ENCODE measurements at places on chromosomes 16 and 17.

GRCh38 chr17:15935891-15936290 lies 9.0 kb upstream of the ADORA2B start:
- DNase-seq, result no peak

GRCh38 chr17:81487487-81488275 lies 24.9 kb downstream of the ACTG1 start:
- DNase-seq, result peak; percentile 64

- no peak for DNase-seq
Measured at GRCh38 chr17:77458202-77459017, 317.6 kb downstream of the SEC14L1 start.

DNA sequence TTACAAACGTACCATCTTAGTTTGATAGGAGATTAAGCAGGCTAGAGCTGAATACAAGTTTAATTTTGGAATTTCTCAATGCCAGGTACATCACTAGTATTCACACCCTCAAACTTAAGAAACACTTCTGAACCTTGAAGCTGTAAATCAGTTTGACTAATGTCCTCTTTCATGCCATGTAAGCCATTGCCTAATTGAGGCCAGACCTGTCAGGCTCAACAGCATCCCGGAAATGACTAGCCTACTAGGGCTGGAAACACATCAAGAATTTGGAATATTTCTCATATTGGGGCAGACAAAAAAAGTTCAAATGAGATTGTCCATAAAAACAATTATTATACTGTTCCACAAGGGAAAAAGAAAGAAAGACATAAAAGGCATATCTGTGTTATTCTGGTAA lies 1.7 kb downstream of the USP32 start:
- DNase-seq, result no peak

- DNase-seq, result no peak
Measured at GRCh38 chr16:72561-73548, at the start of gene RHBDF1. RHBDF1 (minus strand) TSS chr16:72631; CDS start chr16:65015, 7,616 bp downstream.

DNA sequence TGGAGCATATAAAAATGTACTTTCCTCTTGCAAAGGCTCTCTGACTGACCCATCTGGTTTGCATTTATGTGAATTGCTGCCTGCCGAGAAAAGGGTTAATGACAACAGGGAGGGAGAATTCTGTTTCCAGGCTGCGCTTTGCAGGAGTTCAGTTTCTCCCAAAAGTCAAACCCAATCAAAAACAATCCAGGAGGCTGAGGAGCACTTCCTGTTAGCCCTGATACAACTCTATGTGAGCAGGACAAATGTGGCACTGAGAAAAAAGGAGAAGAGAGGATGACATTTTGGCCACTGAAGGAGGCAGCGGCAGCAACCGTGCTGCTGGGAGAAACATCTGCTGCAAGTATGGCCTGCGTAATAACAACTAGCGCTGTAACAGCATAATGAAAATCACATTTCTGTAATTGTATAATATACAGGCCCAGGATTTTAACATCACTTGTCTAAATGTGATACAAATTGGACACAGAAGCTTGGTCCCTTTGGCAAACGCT lies 26.8 kb upstream of the ELAC2 start:
- DNase-seq, result no peak

DNA sequence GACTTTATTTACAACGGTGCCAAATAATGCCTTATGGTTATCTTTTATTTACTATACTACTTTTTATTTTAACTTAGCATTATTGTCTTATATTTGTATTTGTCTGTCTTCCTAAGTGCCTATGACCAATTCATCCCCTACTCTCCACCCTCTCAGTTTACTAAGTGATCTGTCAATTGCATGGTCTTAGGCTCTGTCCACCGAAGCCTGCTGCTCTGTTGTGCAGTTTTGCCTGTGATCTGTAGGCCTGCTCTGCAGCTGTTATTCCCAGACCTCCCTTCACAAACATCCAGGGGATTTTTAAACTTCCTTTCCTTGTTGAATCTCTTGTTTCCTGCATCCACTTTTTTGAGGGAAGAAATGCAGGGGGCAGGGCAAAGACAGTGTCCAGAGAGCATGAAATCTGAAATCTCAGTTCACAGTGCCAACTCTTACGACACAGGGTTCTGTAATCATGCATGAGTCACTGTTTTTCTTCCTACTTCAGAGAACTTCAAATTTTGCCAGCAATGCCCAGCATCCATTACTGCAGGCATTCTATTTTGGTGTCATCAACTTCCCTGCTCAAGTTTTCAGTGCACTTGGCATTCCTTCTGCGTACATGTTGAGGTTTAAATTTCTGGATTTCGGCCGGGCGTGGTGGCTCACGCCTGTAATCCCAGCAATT lies 11.4 kb downstream of the SLFN5 start:
- no peak for DNase-seq

- no peak for DNase-seq
Measured at GRCh38 chr17:77942112-77942988, 16.2 kb upstream of the TNRC6C start.

GRCh38 chr17:78523934-78524655 lies 53.1 kb downstream of the DNAH17 start:
- no peak for DNase-seq

GRCh38 chr16:23765933-23766332 lies 11.1 kb downstream of the CHP2 start:
- no peak for DNase-seq

DNA sequence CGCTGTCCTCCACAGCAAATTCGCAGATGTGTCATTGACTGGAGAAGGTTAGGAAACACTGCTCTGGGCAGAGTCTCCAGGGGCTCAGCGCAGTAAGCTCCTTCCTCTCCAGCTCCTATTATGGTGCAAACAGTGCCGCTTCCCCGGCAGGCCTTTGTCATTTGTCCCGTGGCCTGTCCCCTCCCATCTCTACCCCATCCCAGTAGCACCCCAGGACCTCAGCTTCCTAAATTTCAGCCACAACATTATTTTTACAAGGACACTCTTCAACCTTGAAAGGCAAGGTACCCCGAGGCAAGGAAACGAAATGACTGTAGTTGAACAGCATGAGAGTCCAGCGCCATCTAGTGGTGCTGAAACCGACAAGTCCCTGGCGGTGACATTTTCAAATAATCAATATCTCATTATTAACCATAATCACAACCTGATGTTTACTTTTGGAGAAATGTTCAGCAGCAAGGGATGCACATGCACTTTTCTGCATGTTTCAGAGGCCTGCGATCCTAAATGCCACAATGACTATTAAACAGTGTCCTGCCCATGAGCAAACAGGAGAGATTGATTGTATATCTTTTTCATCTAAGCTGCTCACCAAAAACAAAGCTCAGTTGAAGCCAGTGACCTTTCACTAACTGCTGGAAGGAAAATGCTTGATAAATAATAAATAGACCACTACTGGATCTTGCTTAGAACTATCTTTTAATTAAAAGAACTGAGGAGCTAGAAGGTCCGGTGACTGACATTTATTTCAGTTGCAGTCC lies 16.5 kb downstream of the MRPS23 start:
- DNase-seq, result peak; percentile 83

DNA sequence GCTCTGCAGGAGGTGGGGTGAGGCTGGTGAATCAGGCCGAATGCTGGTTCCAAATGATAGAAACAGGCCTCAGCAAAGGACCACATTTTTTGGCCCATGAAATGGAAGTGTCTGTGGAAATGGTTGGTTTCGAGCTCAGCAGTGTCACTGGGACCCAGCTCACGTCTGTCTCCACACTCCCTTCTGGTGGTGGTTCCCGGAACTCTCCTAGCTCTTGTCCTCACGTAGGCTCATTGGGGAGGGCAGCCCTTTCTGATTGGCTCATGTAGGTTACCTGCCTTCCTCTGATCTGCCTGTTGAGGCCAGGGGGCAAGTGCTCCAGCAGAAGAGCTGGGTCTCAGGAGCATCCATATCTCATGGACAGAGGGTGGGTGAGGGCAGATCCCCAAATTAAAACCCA lies 4.0 kb downstream of the ALG1 start:
- DNase-seq, result no peak

GRCh38 chr16:47774661-47775060 lies 313.5 kb downstream of the PHKB start:
- DNase-seq, result no peak

DNA sequence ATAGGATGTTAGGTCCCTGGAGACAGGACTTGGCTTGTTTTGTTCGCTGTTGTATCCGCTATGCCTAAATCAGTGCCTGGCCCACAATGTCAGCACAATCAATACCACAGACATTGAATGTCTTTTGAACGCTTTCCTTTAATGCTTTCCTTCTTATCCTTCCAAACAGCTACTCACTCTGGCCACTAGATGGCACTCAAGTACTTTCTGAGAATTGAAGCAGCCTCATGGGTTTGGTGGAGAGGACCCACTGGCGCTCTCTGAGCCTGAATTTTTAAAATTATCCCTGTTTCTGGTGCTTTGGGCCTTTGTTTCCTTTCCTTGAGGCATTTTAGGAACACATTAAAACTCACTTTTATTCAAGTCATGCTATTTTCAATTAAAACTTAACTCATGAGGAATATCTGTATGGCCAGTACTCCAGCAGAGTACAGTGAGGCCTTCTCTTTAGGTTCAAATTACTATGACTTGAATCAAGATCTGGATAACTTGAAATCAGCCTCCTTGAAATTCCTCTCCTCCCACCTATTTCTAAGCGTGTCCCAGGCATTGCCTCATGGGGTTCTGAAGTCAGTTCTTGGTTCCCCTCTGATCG lies 3.2 kb upstream of the NLRP1 start:
- peak; percentile 67 for DNase-seq

- no peak for DNase-seq
Measured at GRCh38 chr16:63776437-63776836, 1345.4 kb downstream of the CDH11 start.

DNA sequence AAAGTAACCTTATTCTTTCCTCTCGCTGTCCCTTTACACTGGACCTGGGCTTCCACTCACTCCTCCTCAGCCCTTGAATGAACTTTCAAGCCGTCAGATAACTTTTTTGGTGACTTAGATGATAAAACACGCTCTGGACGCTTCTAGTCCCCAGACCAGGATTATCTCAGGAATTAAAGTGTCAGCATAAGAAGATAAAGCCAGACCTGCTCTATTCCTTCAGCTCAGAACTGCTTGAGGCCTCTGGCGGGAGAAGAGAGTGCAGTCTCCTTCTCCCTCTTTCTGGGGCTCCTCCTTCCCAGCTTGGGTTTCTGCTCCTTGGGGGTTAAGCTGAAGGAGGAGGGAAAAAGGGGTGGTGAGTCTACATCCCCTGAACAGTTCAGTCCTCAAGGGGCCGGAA lies 6.6 kb downstream of the LPO start:
- no peak for DNase-seq

DNA sequence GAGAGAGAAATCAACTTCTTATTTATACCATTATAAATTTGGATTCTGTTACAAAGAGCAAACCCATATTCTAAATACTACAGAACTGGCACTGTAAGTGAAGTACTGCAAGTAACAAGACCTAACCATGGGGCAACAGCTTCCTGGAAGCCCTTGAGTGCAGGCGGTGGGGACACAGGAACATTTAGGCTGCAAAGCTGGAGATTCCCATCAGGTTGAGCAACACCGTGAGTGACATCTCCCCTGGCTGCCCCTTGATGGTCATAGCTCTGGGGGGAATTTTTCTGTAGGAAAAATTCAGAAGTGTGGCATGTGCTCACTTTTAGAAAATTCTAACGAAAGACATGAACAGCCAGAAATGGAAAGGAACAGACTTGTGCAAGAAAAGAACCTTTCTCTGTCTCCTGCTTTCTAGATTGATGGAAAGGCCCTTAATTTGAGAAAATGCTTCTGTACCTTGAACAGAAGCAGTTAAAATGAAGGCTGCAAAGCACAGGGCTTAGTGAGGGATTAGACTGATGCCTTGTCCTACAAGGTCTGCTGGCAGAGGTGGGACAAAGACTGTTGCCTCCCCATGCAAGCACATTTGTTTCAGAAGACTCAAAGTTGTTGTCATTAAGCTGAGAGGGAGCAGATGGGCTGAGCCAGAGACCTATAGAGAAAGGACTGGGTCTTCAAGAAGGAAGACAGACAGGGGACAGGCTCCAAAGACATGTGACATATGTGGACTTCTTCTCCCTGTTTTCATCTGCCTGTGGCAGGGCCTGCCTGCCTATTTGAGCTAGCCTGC lies 380.8 kb downstream of the SLC39A11 start:
- DNase-seq, result no peak

- DNase-seq, result no peak
Measured at GRCh38 chr16:9097266-9098219, 6.1 kb downstream of the HAPSTR1 start.

DNA sequence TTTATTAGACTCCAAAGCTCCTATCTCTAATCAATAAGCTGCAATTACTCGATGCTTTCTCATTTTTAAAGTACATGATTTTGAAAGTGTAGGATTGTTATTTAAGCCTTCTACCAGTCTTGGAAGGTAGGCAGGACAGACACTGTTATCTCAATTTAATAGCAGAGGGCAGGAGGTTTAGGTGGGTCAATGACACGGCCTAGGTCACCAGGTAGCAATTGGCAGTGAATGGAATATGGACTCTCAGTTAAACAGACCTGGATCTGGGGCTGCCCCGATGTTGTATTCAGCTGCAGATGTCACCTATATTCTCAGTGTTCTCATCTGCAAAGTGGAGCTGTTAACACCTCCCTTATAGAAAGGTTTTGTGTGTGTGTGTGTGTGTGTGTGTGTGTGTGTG lies 124.4 kb upstream of the ANKFN1 start:
- DNase-seq, result no peak

- DNase-seq, result no peak
Measured at GRCh38 chr16:68082629-68083238, 2.4 kb upstream of the NFATC3 start.

GRCh38 chr16:67549240-67549639 lies 13.1 kb upstream of the CTCF start:
- no peak for DNase-seq

DNA sequence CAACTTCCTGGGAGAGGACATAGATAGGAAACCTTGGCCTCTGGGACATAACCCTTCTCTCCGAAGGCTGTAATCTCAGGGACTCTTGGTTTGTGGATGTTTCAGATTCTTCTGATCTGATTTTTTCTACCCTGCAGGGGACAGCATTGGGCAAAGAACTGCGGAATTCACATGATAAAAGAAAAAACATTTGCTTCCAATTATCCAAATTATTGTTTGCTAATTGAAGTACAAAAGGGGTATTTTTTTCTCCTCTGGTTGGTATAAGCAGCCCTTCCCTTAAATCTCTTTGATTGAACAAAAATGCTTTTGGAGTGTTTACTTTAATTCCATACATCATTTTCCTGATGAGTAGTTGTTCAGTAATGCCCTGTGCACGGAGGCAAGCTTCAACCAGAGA lies 251.7 kb upstream of the IRX3 start:
- no peak for DNase-seq

GRCh38 chr17:21017256-21017655 lies 25.6 kb downstream of the USP22 start:
- DNase-seq, result no peak

GRCh38 chr16:53156516-53156915 lies 101.7 kb downstream of the CHD9 start:
- no peak for DNase-seq

GRCh38 chr16:77786186-77786847 lies 2.0 kb upstream of the VAT1L start:
- DNase-seq, result no peak
